Spleen (tissue), 13 donors: ENCODE measurements at places on chromosomes 16 and 17. TPM values are rescaled to one million over a fixed set of nuclear protein-coding genes. Genes with fewer than 3 reads are reported as not detected.

DNA sequence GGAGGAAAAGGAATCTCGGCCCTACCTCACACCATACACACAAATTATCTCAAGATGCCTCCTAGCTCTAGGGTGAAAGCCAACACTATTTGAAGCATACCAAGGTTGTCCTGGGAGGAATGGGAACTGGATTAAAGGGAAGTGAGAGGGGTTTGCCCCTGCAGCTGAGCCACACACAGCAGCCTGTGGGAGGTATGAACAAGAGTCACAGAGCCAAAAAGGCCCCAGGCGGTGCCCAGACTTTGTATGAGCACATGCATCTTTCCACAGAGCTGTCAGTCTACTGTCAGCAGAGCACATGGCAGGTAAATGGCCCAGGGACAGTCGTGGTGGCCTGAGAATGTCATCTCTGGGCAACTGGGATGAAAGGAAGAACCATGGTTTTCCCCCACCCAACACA lies 31.0 kb upstream of the RCVRN start:
- DNase-seq = no peak

KRT13 gene
- not detected for total RNA-seq

KRT12 gene
- total RNA-seq = not detected

- peak; percentile 47 for DNase-seq
Measured at GRCh38 chr17:39236981-39237441, 11.3 kb upstream of the STAC2 start.

- DNase-seq = no peak
Measured at GRCh38 chr17:78396441-78397337, 18.2 kb downstream of the PGS1 start.

- DNase-seq = no peak
Measured at GRCh38 chr17:61869138-61869537, 5.8 kb upstream of the BRIP1 start.

- DNase-seq = no peak
Measured at GRCh38 chr16:31727553-31727952, 146.1 kb upstream of the ZNF267 start.

- peak; percentile 67 for DNase-seq
Measured at GRCh38 chr17:41651625-41652460, 27.5 kb upstream of the KRT17 start.

DNA sequence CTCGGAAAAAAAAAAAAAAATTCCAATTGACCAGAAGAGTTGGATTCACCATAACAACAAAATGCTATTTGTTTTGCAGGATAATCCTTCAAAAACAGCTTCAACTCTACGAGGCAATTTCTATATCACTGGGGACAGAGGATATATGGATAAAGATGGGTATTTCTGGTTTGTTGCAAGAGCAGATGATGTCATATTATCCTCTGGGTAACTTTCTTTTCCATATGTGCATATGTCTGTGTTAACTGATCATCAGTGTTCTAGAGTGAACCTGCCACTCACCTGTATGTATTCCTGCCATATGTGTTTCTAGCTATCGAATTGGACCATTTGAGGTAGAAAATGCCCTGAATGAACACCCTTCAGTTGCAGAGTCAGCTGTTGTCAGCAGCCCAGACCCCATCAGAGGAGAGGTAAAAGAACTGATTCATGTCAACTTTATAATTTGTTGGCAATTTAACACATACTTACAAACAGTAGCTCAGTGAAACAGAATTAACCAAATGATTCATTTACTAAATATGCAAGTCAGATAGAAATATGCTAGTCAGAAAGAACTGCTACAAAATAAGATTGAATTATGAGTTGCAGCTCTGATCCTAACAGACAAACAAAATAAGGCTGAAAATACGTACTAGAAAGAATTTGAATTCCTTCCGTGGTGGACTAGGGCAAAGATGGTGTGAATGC lies 14.2 kb downstream of the ERI2 start:
- no peak for DNase-seq

DNA sequence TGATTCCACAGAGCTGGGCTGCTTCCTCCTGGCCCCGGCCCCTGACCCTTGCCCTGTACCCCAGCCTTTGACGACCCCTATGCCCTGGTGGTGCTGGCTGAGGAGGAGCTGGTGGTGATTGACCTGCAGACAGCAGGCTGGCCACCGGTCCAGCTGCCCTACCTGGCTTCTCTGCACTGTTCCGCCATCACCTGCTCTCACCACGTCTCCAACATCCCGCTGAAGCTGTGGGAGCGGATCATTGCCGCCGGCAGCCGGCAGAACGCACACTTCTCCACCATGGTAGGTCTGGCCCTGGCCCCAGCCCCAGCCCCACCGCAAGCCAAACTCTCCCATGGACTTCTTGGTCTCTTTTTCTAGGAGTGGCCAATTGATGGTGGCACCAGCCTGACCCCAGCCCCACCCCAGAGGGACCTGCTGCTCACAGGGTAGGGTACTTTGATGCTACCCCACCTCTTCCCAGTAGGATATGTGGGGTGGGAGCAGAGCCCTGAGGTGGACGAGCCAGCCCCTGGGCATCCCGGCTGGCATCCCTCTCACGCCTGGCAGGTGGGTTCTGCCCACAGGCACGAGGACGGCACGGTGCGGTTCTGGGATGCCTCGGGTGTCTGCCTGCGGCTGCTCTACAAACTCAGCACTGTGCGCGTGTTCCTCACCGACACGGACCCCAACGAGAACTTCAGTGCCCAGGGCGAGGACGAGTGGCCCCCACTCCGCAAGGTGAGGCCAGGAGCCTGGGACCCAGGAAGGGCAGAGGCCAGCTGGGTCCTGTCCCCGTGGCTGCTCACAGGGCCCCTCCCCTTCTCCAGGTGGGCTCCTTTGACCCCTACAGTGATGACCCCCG lies 19.0 kb upstream of the MYO15B start:
- DNase-seq = no peak

SRCIN1 gene
- total RNA-seq = 2.1 TPM

CDR2 gene
- total RNA-seq = 26.6 TPM

SLC6A4 gene
- not detected for total RNA-seq

PMM2 gene
- 28.7 TPM for total RNA-seq

CYTH1 gene
- total RNA-seq = 138 TPM

DNA sequence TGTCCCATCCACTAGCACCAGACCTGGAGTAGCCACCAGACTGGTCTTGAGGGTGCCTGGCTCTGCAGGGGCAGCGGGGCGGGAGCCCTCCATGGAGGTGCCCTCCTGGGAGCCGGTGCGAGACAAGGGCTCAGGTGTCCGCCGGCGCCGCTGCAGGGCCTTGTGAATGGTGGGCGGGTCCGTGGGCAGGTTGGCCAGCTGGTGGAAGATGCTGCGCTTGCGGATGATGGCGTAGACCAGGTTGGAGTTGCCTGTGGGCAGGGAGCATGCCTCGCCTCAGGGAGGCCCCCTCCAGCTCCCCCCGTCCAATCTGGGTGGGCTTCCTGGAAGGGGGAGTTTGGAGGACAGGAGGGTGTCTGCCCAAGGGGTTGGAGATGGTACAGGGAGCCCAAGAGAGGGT lies 18.4 kb downstream of the OTOP3 start:
- DNase-seq = no peak

- DNase-seq = no peak
Measured at GRCh38 chr16:84362471-84362941, 5.8 kb upstream of the ATP2C2 start.

DNA sequence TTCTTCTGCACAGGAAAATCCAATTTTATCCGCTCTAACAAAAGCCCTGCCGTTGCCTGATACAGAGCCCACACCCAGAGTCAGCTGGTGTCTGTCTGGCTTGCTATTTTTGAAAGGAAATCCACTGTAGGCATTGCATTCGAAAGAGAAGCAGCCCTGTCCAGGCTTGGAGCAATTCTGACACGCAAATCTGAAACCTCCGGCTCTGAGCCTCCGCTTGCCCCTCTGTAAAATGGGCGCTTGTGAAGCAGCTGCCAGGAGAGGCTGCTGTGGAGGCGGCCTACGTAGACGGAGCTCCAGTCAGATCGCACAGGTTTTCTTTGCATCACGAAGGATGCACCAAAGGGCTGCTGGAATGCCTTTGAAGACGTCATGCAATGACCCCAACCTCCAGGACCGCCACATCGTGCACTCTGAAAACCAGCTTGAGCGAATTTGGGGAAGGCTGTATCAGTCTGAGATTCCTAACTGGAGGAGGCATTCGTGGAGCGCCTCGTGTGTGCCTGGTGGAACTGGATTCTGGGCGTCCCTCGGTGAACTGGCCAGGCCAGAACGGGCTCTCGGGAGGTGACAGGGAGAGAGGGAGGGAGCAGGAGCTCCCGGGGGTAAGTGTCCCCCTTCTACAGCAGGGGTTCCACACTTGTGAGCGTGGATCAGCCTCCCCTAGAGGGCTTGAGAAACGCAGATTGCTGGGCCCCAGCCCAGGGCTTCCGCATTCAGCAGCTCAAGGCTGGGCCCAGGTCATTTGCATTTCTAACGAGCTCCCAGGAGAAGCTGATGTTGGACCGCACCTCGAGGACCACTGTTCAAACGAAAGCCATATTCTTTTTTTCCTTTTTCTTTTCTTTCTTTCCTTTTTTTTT lies 215.5 kb downstream of the MRTFB start:
- DNase-seq = no peak

DNA sequence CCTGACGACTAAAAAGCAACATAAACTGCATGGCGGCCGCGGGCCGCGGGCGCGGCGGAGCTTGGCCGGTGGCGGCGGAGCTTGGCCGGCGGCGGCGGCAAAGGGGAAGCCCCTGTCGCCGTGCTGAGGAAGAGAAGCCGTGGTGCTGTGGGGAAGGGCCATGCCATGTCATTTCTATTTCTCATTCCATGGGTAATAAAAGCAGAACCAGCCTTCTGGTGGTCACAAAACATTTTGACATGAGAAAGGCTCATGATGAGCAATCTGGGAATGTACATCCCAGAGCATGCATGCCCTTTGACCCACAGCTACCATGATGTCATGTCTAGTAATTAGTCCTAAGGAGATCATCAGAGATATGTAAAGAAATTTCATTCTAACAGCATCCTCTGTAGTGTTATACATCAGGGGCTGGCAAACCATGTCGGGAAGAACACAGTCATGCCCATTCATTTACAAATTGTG lies 23.9 kb upstream of the HEATR6 start:
- peak; percentile 88 for DNase-seq

DNA sequence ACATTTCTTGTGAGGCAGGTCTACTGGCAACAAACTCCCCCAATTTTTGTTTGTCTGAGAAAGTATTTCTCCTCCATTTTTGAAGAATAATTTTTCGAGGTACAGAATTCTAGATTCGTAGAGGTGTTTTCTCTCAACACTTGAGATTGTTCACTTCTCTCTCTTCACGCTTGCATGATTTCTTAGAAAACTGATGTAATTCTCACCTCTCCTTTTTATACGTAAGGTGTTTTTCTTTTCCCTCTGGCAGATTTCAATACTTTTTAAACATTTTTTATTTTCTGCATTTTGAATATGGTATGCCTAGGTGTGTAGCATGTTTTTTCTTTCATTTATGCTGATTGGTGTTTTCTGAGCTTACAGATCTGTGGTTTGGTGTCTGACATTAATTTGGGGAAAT lies 201.5 kb upstream of the AXIN2 start:
- DNase-seq = no peak

- no peak for DNase-seq
Measured at GRCh38 chr16:46691726-46692125, 2.3 kb downstream of the ORC6 start.

DNA sequence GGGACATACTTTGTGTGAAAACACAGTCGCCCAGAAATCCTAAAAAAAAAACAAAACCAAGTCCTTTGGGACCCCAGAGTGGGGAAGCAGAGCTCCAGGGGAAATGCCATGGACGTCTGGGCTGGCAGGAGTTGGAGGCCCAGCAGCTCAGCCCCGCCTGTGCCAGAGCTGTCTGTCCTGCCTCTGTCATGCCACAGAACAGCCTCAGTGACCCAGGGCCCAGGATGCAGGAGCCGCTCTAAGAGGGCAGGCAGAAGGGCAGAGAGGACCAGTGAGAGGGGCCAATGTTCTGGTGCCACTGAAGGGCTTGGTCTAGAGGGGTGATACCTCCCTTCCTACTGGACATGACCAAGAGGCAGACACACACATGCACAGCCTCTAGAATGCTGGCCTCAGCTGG lies 166.2 kb downstream of the C16orf78 start:
- DNase-seq = peak; percentile 56

GRCh38 chr17:30952638-30953393 lies 18.0 kb upstream of the RNF135 start:
- no peak for DNase-seq

DNA sequence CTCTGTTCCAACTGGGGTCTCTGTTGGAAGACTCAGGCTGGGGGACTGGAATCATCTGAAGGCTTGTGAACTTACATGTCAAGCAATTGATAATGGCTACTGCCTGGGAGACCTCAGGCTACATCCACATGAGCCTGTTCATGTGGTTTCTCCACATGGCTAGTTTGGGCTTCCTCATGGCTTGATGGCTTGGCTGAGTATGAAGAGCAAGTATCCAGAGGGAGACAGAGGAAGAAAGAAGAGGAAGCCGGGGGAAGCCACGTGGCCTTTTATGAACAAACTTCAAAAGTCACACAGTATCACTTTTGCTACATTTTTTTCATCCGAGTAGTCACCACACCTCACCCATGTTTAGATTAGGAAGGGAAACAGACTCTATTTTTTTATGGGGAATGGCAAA lies 158.9 kb downstream of the TRIM37 start:
- DNase-seq = no peak

CUEDC1 gene
- 22.9 TPM for total RNA-seq

IRF8 gene
- total RNA-seq = 278 TPM

DNA sequence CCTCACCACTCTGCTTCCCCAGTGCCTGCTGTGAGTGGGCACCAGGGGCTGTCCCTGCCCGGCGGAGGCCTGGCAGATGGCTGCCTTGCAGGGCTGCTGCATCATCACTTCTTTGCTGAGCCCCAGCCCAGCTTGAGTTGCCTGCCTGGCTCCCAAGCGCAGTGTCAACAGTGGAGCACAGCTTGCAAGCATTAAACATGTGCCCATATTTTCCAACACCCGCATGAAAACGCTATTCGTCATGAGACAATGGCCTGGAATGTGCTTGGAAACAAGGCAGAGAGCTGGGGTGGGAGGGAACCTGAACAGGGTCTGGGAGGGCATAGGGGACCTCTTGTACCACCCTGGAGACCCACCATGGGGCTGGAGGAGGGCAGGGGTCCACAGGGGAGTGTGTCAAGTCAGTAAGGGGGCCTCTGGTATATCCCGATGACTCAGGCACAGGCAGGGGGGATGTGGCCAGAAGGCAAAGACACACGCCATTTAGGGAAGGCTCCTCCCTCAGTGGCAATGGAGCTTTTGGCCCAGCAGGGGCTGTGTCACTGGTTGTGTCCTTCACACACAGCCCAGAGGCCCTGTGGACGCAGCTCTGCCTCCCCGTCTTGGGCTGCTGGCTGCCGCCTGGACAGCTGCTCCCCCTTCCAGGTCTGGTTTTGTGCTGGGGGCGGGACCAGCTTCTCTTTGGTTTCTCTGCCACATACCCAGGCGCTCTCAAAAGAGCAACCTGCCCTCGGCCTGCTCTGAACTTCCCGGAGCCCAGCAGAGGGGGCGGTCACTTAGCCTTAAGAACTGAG lies 17.4 kb upstream of the MTSS2 start:
- DNase-seq = no peak

DNA sequence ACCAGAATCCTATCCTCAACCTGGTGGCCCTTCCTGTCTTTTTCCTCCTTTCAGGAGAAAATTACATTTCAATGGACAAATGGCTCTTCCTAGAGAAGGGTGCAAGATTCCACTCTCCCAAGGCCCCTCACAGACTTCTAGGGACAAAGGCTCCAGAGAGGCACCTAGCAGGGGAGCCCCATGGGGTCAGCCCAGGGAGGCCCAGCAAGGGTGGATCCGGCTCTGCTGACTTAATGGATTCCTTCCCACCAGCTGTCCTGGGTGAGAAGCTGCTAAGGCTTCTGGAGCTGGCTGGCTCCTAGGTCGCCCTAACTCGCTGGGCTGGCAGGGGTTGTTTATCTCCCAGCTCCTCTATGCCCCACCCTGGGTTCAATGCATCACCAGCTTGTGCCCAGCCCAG lies 152.4 kb downstream of the ZNF423 start:
- no peak for DNase-seq

CEP112 gene
- 30.6 TPM for total RNA-seq

MYH13 gene
- total RNA-seq = not detected
